ENCODE measurements at places on chromosomes 1 and 21.

- no peak for DNase-seq
Observed at GRCh38 chr1:172834609-172835008, 175.7 kb downstream of the FASLG start.

DNA sequence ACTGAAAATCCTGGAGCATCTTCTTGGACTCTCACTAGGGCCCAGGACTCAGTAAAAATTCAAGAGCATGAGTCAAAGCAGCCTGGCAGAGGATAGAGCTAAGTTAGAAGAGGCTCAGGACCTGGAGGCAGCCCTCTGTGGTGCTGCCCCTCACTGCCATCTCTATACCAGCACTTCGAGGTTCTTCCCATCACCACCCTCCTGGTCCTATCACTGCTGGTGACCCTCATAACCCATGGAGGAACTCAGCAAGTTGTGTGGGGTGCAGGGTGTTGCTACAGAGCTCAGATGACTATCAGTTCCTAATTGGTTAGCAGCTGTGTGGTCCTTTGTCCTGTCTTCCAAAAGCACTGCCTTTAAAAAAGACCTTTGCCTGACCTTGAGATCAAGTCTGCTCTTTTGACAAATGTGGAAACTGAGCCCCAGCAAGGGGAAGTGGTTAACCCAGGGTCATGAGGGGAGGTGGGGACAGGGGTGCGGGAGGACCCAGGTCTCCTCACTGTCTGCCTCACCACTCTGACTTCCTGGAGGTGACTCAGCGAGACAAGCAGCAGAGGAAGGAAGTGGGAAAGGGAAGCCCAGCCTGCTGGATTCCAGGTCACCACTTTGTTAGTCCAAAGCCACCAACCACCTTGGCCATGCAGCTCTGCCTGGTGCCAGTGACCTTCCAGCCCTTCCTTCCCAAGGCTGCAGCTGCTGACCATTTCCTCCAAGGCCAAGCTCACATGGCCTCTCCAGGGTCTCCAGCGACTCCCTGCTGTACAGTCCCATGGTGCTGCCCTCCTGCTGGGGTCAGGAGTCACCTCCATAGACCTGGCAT is 199.4 kb upstream of the EDN2 start:
- peak; percentile 28 for DNase-seq

DNA sequence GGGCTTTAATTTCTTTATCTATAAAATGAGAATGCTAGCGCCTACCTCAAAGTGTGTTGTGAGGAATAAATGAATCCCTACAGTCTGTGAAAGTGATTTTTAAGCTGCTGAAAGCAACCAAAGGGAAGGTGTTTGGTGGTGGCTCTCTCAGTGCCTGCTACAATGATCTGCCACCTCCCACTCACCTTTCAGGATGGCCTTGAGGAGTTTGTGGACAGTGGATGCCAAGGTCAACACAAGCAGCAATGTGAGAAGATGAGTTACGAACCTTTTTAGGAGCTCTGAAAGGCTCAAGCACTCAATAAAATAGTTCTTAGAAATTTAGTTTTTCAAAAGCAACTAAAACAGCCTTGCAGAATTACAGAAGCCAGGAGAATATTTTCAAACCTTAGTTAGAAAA is 176.6 kb upstream of the DPT start:
- DNase-seq = no peak

GRCh38 chr1:180486092-180486491 is 16.3 kb downstream of the ACBD6 start:
- DNase-seq = no peak
